Endothelial cell (in vitro differentiated cells): ENCODE measurements at places on chromosomes 7 and 10. TPM values are rescaled to one million over a fixed set of nuclear protein-coding genes. Genes with fewer than 3 reads are reported as not detected.

ACTR1A gene
- 147 TPM for total RNA-seq

NOD1 gene
- total RNA-seq = 32.7 TPM

LRRC18 gene
- total RNA-seq = not detected

GPR15LG gene
- total RNA-seq = not detected

BHLHA15 gene
- 1.2 TPM for total RNA-seq

ASZ1 gene
- not detected for total RNA-seq

UNCX gene
- total RNA-seq = not detected

AOAH gene
- total RNA-seq = 0.28 TPM

ZNF853 gene
- total RNA-seq = 7.9 TPM

ITGB8 gene
- total RNA-seq = 0.69 TPM
